ENCODE measurements at places on chromosomes 4 and X. TPM values are rescaled to one million over a fixed set of nuclear protein-coding genes. Genes with fewer than 3 reads are reported as not detected.

GRCh38 chr4:158996669-158997074 lies 106.2 kb upstream of the RAPGEF2 start:
- DNase-seq, result no peak
- H3K36me3 ChIP-seq, result no peaks in the 10 kb centered on the region
- no peak overlapping the region for H3K4me3 ChIP-seq
- no peaks in the 10 kb centered on the region for H3K27me3 ChIP-seq
- no peaks in the 10 kb centered on the region for H3K4me1 ChIP-seq

DNA sequence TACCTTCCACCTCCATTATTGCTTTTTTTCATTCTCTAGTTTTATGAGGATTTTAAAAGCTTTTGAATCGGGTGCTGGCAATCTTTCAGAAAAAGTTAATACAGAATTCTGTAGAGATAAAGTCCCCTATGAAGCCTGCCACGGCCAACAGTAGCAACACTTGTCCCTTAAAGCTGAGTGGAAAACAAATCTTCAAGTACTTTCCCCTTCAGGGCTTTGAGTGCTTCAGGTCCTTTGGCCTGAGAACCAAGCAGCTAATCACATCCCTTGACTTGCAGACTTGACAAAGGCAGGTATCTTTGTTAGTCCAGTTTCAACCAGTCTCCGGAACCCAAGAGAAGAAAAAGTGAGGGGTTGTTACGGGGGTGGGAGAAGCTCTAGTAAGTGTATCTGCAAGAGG lies 144.4 kb downstream of the ATG4A start:
- no peak for DNase-seq
- H3K4me3 ChIP-seq, result no peak overlapping the region

DNA sequence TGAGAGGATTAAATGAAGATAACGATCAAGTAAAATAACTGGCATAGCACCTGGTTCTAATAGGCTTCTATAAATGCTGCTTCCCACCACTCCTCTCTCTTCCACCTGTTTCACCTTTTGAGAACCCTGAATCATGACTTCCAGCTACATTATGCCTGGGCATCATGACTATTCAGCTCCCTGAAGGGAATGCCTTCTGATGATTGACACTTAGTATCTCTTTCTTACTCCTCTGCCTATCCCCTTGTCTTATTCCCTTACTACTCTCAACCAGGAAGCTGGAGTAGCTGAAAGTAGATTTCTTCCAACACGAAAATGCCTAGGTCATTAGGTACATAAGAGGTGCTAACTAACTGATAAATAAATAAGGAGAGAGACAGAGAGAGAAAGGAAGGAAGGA lies 24.7 kb upstream of the CXCL8 start:
- H3K27ac ChIP-seq, result no peak overlapping the region
- H3K27me3 ChIP-seq, result no peaks in the 10 kb centered on the region
- no peaks in the 10 kb centered on the region for H3K4me1 ChIP-seq
- H3K4me3 ChIP-seq, result no peak overlapping the region
- no peak for DNase-seq
- no peaks in the 10 kb centered on the region for H3K36me3 ChIP-seq

DNA sequence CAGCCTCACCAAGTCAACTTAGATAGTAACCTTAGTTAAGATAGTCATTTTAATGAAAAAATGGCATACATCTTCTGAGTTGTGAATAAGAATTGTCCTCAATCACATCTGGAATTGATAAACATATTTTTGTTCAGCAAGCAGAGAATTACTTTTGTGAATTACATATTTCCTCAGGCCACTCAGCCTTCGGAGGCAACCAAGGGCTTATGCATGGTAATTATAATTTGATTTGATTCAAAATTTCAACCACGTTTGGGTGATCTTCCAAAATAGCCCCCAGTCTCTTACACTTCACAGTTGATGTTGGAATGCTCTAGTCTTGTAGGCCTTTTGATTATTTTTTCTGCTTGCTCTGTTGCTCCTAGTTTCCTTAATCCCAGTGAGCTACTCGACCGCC lies 63.4 kb downstream of the GALNTL6 start:
- no peaks in the 10 kb centered on the region for H3K4me1 ChIP-seq
- no peaks in the 10 kb centered on the region for H3K36me3 ChIP-seq
- no peaks in the 10 kb centered on the region for H3K27me3 ChIP-seq

Gene CHRNA9
- 0.15 TPM for total RNA-seq

GRCh38 chrX:150332023-150332422 lies 31.1 kb upstream of the MAMLD1 start:
- no peaks in the 10 kb centered on the region for H3K4me1 ChIP-seq
- no peaks in the 10 kb centered on the region for H3K27me3 ChIP-seq
- no peak for DNase-seq
- no peak overlapping the region for H3K4me3 ChIP-seq
- H3K36me3 ChIP-seq, result no peaks in the 10 kb centered on the region
- H3K27ac ChIP-seq, result no peak overlapping the region

DNA sequence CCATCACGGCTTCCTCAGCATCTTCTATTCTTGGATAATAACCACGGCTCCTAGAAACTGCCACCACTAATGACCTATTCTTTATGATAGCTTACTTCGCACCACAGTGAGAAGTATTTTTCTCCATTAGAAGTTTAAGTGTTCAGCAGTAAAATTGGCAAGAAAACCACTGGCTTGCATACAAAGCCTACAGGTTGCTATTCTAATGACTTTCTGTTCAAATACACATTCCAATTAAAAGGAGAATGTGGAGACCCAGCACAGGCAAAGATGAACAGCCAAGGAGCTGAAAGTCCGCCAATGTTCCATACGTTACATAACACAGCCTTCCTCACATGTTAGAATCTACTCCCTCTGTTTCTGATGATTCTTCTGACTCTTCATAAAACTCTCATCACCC lies 875.0 kb upstream of the PRKX start:
- no peaks in the 10 kb centered on the region for H3K27me3 ChIP-seq
- DNase-seq, result no peak
- H3K4me1 ChIP-seq, result no peaks in the 10 kb centered on the region
- H3K4me3 ChIP-seq, result no peak overlapping the region

DNA sequence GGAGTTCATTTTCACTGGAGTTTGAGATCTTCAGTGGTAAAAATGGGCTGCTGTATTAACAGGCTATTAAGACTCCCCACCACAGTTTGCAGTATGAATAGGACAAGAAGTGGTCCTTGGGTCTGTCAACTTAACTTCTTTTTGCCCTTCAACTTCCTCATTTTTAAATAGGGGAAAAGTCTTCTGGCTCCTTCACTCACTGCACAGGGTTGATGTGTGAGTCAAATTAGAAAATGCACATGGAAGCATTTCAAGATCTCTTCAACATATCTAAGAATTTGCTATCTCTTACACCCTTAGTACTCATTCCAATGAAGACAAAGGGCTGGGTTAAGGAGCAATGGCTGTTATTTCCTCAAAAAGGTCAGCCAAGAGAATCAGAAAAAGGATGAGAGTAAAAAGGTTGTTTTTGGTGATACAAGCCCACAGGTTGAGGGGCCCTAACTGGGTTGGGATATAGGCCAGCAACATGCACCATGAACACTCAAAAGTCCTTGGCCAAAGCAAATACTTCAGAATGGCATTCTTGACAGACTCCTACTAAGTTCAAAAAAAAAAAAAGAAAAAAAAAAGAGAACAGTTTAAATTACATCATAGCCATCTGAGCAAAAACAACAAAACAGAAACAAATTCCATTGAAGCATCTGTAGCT lies 13.4 kb downstream of the PDE5A start:
- DNase-seq, result no peak
- 0 out of 2 replicates have a peak, but pooled peaks cover 2% of the 10 kb centered on the region for H3K27me3 ChIP-seq
- no peak overlapping the region for H3K27ac ChIP-seq
- H3K4me1 ChIP-seq, result no peaks in the 10 kb centered on the region

Measured in Karpas-422 (cell line).